Suppressor macrophage treated with lipopolysaccharide for 1 hour (primary cell): ENCODE measurements at places on chromosomes 6 and 20.

DNA sequence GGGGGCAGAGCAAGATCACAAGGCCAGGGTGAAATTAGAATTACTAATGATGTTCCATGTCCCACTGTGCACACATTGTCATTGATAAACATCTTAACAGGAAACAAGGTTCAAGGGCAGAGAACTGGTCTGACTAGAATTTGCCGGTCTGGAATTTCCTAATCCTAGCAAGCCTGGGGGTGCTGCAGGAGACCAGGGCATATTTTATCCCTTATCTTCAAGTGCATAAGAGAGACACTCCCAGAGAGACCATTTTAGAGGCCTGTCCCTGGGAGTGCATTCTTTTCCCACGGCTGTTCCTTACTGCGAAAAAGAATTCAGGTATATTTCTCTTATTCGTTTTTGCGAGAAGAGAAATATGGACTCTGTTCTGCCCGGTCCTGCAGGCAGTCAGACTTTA, 41.5 kb downstream of the CD83 start:
- DNase-seq = no peak

DNA sequence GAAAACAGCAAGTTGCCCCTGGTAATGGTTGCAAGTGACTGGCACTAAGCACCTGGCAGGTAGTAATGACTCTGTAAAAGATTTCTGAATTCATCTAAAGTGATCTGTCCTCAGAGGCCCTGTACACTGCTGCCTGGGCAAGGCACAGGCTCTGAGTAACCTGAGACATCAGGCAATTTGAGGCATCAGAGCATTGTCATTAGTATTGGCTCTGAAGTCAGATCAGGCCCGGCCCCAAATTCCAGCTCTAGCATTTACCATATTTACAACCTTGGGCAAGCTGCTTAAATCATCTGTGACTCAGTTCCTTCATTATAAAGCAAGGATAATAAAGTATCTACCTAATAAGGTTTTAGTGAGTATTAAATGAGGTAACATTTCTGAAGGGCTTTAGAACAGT, 17.3 kb upstream of the TENT5A start:
- DNase-seq = no peak

- DNase-seq = no peak
These were observed 572.5 kb upstream of the JAG1 start for GRCh38 chr20:11246251-11246775.

DNA sequence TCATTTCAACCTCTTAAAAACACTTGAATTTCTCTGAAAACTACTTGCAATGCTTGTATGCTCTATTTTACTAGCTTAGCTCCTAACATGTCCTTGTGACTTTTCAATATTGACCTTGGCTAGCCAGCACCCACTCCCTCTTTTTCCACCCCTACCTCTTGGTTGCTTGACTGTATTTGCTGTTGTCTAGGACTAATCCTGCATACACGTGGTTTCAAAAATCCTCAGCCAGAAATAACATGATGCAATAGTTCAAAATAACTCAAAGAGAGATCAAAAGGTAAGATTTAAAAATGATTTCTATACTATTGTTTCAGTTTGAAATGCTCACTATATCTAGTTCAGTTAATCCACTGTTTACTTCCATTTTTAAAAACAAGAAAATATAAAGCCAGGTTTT, 102.3 kb upstream of the TBX18 start:
- no peak for DNase-seq

- DNase-seq = no peak
These were observed 82.3 kb upstream of the CLDN20 start for GRCh38 chr6:155181498-155181897.

GRCh38 chr6:21431526-21431925, 162.0 kb upstream of the SOX4 start:
- DNase-seq = peak; percentile 10

DNA sequence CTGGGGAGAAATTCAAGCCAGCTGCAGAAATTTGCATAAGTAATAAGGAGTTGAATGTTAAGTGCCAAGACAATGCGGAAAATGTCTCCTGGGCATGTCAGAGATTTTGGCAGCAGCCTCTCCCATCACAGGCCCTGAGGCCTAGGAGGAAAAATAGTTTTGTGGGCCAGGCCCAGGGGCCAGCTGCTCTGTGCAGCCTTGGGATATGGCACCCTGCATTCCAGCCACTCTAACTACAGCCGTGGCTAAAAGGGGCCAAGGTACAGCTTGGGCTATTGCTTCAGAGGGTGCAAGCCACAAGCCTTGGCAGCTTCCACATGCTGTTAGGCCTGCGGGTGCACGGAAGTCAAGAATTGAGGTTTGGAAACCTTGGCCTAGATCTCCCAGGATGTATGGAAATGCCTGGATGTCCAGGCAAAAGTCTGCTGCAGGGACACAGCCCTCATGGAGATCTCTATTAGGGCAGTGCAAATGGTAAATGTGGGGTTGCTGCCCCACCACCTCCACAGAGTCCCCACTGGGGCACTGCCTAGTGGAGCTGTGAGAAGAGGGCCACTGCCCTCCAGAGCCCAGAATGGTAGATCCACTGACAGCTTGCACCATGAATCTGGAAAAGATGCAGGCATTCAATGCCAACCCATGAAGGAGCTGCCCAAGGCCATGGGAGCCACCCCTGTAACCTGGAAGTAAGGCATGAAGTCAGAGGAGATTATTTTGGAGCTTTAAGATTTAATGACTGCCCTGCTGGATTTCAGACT, 126.5 kb downstream of the DTNBP1 start:
- DNase-seq = no peak

DNA sequence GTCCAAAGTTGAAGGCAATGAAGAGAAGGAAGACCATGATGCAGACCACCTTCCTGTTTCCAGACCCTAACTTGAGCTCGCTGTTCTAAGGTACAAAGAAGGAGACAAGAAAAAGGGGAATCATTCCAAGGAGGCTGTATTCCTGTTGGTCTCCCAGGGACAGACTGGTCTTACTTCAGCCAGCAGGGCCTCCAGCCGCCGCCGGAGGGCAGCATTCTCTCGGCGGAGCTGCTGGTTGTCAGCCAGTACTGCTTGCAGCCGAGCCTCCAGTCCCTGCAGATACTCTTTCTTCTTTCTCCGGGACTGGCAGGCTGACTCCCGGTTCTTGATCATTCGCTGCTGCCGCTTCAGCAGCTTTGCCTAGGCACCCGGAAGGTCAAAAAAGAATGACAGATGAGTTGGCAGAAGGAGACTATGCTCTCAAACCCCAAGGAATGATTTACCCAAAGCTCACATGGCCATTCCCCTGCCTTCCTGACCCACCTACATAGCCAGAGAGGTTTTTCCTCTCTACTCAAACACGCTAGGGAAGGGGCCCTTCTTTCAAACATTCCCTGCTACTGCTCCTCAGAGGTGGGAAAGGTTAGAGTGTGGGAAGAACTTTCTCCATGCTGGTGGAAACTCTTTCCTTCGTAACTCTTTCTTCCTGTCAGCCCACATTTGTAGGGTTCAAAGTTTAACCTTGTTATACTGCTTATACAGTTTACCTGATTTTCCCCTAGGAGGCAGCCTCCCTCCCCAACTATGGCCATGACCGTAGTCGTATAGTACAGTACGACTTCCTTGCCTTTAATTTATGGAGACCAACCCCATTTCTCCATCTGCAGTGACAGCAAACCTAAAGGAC, 9.0 kb downstream of the ATF6B start:
- DNase-seq = peak; percentile 84

GRCh38 chr6:157033428-157034140, 256.4 kb downstream of the ARID1B start:
- DNase-seq = no peak

- no peak for DNase-seq
These were observed 38.0 kb downstream of the SCGN start for GRCh38 chr6:25689966-25690365.

- DNase-seq = peak; percentile 79
These were observed 21.4 kb upstream of the AKIRIN2 start for GRCh38 chr6:87723170-87724078.

- no peak for DNase-seq
These were observed 184.7 kb downstream of the CDH4 start for GRCh38 chr20:61436667-61437279.

DNA sequence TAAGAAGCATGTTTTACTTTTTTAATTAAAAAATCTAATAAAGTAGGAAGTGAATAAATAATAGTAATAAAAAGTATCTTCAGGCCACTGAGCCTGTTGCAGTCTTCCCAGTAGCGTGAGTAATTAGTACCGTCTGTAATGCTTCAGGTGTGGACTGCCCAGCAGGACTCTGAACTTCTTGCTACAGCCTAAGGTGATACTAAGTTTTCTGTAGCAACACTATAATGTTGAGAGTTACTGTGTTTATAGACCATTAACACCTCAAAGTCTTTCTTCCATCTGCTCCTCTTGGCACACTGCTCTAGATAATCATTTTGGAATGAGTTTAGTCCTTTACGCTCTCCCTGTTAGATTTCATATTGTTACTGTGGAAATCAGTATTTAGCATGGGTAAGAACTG, 28.4 kb downstream of the VAPB start:
- DNase-seq = no peak

- no peak for DNase-seq
These were observed 131.6 kb upstream of the TOP1 start for GRCh38 chr20:40896814-40897700.

- no peak for DNase-seq
These were observed 23.6 kb upstream of the ZNF337 start for GRCh38 chr20:25720285-25720684.

DNA sequence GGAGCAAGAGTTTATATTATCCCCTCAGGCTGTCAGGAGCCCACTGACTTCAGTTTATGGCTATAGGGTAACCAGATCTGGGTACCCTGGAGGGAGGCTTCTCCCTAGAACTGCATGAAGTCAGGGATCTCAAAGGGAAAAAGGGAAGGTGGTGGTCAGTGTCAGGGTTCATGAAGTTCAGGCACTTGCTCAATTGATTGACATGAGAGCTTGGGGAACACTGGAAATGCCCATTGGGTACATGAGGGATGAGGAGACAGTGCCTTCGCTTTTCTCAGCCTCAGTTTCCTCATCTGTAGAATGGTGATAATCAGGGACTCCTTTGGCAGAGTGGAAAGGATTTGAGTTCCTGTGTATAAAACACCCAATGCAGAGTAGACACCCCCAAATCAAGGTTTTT, 22.6 kb downstream of the SIRPA start:
- no peak for DNase-seq

GRCh38 chr6:14134211-14134910, 16.8 kb downstream of the CD83 start:
- DNase-seq = no peak

- peak; percentile 29 for DNase-seq
These were observed 28.8 kb upstream of the GGTLC1 start for GRCh38 chr20:24017458-24017755.

- DNase-seq = peak; percentile 80
These were observed 541.5 kb downstream of the CD83 start for GRCh38 chr6:14658886-14659561.

GRCh38 chr6:143179901-143180612, 119.4 kb downstream of the AIG1 start:
- no peak for DNase-seq

- no peak for DNase-seq
These were observed 60.3 kb downstream of the TRERF1 start for GRCh38 chr6:42391441-42391840.

DNA sequence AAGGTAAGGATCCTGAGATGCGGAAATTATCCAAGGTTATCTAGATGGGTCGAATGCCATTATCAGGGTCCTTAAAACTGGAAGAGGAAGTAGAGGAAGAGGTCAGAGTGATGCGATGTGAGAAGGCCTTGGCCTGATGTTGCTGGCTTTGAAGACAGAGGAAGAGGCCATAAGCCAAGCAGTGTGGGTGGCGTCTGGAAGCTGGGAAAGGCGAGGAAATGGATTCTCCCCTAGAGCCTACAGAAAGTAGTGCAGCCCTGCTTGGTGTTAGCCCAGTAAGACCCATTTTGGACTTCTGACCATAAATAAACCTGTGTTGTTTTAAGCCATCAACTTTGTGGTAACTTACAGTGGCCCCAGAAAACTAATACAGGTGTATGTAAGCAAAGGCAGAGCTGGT, 2.0 kb downstream of the SRXN1 start:
- DNase-seq = no peak

DNA sequence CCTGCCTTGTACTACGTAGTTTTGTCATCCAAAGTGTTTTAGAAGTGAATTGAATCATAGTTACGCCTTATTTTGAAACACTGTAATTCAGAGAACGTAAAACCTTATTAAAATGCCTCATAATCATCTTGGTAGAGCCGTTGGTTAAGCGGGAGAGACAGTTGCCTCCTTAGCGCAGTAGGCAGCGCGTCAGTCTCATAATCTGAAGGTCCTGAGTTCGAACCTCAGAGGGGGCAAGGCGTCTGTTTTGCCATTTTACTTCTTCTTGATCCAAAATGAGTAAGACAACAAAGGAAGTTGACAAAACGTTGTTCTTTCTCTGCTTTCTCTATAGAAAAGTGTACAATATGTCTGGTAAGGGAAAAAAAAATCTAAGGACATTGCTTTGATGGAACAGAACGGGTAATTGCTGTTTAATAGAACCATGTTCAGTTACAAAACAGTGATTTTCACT, 20.7 kb upstream of the TRIM27 start:
- peak; percentile 93 for DNase-seq

- peak; percentile 14 for DNase-seq
These were observed 24.9 kb upstream of the PHACTR2 start for GRCh38 chr6:143652841-143653331.

DNA sequence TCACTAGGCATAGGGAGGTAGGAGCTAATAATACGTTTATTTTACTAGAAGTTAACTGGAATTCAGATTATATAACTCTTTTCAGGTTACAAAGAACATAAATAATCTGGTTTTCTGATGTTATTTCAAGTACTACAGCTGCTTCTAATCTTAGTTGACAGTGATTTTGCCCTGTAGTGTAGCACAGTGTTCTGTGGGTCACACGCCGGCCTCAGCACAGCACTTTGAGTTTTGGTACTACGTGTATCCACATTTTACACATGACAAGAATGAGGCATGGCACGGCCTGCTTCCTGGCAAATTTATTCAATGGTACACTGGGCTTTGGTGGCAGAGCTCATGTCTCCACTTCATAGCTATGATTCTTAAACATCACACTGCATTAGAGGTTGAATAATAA, 1.1 kb downstream of the HFE start:
- no peak for DNase-seq

- no peak for DNase-seq
These were observed 338.4 kb downstream of the ZFAND3 start for GRCh38 chr6:38157905-38158304.

GRCh38 chr6:33878562-33878961, 74.8 kb upstream of the MLN start:
- DNase-seq = no peak

- no peak for DNase-seq
These were observed 234.3 kb downstream of the PACRG start for GRCh38 chr6:162962093-162962492.

- DNase-seq = no peak
These were observed 153.5 kb downstream of the DLL1 start for GRCh38 chr6:170137176-170137891.

DNA sequence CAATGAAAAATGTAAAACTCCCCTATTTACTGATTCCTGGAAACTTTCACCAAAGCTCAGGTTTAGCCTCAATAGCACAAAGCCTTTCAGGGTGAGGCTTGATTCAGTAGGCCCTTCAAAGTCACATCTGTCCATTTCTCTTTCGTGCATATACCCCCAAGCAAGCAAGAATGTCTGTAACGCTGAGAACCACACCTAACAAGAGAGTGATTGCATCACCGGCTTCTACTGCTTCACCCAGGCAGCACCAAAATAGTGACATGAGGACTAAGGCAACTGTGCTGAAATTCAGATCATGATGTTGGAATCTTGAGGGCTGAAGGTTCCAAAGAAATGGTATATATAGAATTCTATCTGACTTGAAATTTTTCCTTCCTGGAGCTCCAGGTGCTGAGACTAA, 26.1 kb downstream of the CGA start:
- DNase-seq = no peak
